ENCODE measurements at places on chromosomes 1 and 21.

GRCh38 chr1:89274411-89274857 is 1.8 kb upstream of the GBP5 start:
- peak; percentile 81 for DNase-seq

GRCh38 chr1:94542088-94542870 is 720 bp upstream of the F3 start:
- no peak for DNase-seq

DNA sequence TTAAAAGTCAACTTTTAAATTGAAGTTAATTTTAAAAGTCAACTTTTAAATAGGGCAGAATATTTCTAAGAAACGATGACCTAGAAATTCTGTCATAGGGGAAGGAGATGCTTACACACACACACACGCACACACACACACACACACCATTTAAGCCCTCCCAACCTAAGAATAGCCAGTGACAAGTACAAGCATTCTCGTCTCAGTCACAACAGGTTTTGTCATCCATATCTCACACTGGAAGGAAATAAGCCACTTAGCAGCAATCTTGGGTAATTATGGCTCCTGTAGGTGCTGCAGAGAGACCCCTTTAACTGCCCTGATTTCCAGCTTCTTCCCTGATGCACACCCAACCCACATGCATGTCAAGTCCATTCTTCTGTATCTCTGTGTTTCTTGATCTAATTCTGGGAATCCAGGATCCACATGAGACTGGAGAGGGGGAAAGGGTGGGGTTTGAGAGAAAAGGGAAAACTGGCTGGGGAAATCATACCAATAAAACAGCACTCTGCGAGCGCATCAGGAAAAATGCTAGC is 338.1 kb downstream of the PAPPA2 start:
- DNase-seq, result no peak

DNA sequence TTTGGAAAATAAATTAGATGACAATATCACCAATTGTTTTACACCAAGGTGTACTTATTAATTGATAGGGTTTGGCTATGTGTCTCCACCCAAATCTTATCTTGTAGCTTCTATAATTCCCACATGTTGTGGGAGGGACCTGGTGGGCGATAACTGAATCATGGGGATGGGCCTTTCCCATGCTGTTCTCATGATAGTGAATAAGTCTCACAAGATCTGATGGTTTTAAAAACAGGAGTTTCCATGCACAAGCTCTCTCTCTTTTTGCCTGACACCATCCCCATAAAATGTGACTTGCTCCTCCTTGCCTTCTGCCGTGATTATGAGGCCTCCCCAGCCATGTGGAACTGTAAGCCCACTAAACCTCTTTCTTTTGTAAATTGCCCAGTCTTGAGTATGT is 131.0 kb upstream of the LMO4 start:
- no peak for DNase-seq

DNA sequence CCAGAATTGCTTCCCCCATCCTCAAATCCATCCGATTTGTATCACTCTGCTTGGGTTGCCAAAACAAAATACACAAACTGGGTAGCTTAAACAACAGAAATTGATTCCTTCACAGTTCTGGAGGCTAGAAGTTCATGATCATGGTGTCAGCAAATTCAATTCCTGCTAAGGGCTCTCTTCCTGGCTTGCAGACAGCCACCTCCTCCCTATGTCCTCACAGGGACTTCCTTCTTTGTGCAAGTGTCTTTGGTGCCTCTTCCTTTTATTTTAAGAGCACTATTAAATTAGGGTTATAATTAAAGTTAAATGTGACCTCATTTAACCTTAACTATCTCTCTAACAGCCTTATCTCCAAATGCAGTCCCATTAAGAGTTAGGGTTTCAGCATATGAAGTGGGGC is 112.8 kb downstream of the PLPP3 start:
- DNase-seq, result no peak

DNA sequence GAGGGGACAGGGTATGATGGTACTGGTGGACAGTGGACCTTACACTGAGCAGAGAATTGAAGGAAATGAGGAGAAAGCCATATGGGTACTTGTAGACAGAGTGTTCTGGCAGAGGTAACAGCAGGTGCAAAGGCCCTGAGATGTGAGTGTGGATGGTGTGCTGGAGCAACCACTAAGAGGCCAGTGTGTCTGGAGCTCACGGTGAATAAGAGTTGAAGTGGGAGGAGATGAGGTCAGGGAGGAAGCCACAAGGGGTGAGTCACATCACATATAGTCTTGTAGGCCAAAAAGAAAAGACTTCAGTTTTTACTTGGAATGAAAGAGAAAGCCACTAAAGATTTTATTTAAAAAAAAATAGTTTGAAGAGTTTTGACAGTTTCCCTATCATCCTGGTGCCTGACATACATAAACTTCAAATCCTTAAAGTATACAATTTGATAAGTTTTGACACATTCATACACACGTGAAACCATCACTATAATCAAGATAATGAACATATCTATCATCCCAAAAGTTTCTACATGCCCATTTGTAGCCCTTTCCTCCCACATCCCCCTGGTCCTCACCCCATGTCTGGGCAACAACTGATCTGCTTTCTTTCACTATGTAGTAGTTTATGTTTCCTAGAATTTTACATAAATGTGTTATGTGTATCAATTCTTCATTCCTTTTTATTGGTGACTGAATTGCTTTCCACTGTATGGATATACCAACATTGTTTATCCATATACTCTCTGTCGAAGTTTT is 148.4 kb downstream of the GPATCH2 start:
- DNase-seq, result peak; percentile 26

DNA sequence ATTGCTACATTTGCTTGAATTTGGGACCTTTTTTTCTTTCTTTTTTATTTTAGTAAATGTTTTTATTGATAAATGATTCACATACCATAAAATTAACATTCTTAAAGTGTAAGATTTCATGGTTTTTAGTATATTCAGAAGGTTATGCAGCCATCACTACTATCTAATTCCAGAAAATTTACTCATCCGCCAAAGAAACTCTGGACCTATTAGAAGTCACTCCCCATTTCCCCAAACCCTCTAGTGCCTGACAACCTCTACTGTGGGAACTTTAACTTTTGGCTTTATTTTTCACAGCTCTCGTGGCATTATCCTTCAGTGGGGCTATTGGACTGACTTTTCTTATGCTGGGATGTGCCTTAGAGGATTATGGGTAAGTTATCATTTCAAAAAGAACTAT is 4.5 kb downstream of the LEPR start:
- DNase-seq, result no peak

DNA sequence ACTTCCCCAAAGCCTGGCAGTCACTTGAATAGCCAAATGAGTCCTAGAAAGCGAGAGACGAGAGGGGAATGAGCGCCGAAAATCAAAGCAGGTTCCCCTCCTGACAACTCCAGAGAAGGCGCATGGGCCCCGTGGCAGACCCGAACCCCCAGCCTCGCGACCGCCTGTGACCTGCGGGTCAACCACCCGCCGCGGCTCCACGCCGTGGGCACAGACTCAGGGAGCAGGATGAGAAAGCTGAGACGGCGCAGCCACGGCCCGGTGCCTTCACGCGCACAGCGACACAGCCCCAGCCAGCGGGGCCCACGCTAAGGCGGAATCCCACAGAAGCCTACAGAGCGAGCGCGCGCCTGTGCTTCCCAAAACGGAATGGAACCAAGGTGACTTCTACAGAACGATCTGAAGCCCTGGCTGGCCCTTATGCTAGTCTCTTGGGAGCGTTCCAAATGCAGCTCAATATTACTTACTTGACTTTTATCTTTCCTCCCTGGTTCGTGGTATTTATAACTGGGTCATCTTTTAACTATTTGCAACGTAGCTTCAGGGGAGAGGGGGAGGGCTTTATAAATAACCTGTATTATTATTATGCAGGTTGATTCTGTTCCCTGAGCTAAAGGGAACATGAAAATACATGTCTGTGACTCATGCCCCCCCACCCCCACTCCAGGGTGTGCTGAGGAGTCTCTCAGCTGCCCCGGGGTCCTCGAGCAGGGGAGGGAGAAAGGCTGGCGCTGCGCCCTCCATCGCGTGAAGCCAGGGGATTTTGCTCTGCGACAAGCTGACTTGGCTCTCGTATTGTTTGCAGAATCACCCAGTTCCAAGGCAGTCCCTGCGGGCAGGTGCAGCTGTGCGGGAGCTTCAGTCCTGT is 1.7 kb downstream of the TSPEAR start:
- no peak for DNase-seq

GRCh38 chr1:143689781-143690180 is 282.0 kb downstream of the FAM72C start:
- no peak for DNase-seq

DNA sequence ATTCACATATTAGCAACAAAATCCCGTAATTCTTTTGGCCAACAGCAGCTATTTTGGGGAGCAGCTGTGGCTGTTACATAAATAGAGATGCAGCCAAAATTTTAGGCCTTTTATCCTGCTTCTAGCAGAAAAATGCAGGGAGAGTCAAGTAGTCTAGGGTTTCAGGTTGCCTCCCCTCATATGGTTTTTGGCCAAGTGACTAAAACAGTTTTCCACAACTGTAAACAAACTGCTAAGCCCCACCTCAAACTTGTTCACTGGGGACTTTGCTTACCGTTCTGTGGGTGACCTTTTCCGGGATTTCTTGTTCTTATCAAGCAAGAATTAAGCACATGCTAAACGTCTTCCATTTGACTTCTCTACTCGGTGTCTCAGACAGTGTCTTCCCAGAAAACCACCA is 133.4 kb downstream of the EDEM3 start:
- peak; percentile 21 for DNase-seq

GRCh38 chr1:80274256-80274655 is 1267.7 kb upstream of the ADGRL4 start:
- no peak for DNase-seq

- no peak for DNase-seq
These were observed 169.9 kb downstream of the KCNT2 start for GRCh38 chr1:196438329-196438728.

DNA sequence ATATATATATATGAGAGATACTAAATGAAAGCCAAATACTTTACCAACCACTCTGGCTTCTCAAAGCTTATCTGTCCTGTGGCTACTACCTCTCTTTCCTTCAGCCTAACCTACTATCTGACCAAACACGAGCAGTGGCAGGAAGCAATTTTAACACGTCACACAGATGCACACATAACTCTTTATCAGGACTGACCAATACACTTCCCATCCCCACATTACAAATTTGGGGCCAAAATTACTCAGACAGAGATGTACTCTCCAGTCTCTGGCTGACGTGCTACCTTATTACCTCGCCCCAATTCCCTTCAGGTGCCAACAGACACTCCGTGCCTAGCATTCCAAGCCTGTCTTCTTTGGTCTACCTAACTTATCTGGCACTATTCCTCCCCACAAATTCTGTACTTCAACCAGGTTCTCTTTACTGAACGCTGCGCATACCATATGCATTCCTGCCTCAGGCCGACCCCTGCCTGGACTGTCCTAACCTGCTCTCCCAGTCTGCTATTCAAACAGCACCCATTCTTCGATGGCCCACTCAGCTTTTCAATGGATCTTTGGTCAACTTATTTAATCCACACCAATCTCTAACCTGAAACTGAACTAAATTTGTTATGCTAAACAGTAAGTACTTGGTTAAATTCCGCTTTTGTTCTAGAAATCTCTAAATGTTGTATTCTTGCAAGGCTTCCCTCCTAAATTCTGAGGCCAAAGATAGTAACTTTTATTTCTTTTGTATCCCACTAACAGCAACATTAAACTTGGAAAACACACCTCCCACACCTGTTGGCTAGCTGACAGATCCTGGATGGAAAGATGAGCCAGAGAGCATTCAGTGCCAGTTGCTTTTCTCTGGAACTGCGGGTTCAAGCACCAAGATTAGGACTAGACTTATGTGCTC is 27.9 kb downstream of the RERE start:
- no peak for DNase-seq

GRCh38 chr1:37672136-37672870 is 20.0 kb upstream of the CDCA8 start:
- DNase-seq, result no peak

GRCh38 chr1:151832318-151832980 is 847 bp upstream of the RORC start:
- DNase-seq, result no peak

DNA sequence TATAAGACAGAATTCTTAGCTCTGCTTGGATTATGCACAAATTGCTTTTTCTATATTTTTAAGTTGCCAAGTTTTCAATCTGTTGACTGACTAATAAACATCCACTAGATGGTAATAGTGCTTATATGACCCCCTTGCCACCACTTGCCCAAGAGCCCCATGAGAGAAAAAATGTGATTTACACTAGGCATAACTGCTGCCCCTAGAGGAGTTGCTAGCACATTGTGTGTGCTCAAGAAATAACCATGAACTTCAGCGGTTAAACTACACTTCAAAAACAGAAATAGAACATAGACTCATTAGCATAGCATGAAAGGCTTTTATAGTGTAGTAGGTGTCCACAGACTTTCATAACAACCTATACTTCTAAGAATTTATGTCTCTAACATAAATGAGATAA is 61.4 kb downstream of the BRINP3 start:
- no peak for DNase-seq

DNA sequence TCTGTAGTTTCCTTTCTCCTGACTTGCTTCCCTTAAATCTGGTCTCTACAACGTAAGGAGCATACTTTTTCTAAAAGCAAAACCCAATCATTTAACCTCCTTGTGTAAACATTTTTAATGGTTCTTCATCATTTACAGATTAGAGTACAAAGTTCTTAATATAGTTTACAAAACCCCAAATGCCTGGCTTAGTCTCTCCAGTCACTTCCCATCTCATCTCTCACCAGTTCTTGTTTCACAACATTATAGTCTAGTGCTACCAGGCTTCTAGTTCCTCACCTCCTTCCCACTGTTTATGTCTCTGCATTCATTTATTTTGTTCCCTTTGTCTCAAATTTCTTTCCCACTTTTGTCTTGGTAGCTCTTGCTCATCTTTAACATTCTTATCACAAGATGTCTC is 168.4 kb downstream of the FASLG start:
- DNase-seq, result no peak

- DNase-seq, result no peak
These were observed 34.4 kb downstream of the NENF start for GRCh38 chr1:212466898-212467650.

GRCh38 chr1:212147581-212148033 is 112.1 kb downstream of the DTL start:
- no peak for DNase-seq

DNA sequence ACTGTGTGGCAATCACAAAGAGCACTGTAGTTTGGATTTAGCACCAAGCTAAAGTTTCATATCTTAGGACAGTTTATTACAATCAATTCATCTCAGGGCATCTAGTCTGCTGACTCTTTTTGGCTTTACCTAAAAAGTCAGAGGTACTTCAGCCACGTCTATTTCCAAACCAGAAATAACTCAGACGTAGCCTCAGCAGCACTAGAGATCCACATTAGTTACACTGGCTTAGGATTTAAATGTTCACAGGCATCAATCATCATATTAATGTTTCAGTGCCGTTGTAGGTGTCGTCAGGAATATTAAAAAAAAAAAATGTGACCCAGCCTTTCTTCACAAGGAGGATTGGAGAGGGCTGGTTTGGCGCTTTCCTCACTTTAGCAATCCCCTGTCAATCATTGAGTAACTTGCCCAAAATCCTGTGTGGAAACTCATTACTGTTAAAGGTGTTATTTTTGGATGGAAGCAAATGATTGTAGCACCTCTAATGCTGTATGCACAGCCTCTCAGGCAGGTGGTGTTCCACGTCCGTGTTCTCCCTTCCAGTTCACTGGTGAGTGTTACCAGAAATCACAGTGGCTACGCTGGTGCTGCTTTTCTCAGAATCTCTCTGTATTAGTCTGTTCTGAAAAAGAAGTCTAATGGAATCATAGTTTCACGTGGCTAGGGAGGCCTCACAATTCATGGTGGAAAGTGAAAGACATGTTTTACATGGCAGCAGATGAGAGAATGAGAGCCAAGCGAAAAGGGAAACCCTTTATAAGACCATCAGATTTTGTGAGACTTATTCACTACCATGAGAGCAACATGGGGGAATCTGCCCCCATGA is 45.4 kb downstream of the NEK7 start:
- DNase-seq, result no peak
